ENCODE measurements at places on chromosomes 7 and 10.
A peak's percentile ranks its signal among the peaks of the same experiment; 100 is the strongest.

- DNase-seq = no peak
These were observed 63.9 kb upstream of the ECHDC3 start for GRCh38 chr10:11678074-11678793.

GRCh38 chr10:80064120-80064886, 14.2 kb upstream of the TMEM254 start:
- DNase-seq = no peak

GRCh38 chr10:126243306-126243705, 145.0 kb downstream of the ADAM12 start:
- DNase-seq = no peak

DNA sequence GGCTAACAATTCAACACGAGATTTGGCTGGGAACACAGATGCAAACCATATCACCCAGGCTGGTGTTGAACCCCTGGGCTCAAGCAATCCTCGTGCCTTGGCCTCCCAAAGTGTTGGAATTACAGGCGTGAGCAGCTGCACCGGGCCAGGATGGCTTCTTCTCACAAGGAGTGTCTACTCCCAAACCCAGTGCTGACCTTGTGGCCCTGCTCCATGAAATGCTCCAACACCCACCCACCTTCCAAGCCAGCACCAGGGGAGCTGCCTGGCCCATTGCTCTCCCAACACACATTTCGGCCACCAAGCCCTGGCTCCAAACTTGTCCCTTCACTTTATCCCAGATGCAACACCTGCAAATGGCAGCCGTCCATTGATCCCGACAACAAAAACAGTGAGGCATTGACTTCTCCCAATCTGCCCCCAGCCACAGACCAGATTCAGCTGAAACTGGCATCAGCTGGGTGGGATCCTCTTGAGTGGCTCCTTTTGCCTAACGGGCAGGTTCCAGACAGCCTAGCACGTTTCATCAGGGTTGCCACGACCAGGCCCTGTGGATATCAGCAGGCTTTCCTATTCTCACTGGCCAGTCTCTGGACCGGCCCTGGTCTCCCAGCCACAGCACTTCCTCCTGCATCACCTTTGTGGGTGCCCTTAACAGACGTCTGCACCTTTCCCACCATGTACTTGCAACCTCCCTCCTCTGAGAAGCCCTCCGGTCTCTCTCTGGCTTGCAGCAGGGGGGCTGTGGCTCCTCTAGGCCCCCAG, 105.7 kb upstream of the CARD11 start:
- no peak for DNase-seq

DNA sequence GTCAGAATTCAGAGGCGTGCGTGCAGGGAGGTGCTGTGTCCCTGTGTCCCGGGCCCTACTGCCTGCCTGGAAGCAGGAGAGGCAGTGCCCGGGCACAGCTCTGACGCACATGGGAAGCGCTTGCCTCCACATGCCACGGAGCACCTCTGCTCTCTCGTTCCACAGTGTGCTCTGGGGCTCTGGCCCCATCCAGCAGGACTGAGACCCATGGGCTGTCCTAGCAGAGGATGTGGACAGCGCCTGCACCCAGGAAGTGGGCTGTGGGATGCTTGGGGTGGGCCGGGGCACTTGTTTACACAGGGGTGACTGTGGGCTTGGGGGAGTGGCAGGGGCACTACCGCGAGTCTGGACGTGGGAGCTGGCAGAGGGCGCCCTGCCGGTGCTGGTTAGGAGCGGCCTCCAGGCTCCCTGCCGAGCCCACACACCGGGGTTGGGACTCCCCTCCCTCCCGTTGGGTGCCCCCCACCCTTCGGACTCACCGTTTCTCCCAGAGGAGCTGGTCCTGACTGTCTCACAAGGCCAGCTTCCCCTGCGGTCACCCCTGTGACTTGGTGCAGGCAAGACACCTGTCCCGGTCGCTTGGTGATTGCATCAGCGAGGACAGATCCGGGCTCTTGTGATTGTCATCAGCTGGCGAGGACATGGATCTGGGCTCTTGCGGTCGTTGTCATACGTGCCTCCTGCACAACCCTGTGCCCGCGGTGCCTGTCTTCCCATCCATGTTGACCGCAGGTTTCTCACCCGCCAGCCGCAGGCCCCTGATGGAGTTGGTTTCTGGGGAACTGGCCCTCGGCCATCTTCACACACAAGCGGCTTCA, 83.1 kb downstream of the NKX6-2 start:
- DNase-seq = no peak

- DNase-seq = no peak
These were observed 93.8 kb upstream of the SVIL start for GRCh38 chr10:29728541-29729049.

- DNase-seq = no peak
These were observed 1004.0 kb downstream of the ANKRD7 start for GRCh38 chr7:119228482-119228881.

GRCh38 chr10:24792638-24793037, 69.0 kb upstream of the ARHGAP21 start:
- no peak for DNase-seq

DNA sequence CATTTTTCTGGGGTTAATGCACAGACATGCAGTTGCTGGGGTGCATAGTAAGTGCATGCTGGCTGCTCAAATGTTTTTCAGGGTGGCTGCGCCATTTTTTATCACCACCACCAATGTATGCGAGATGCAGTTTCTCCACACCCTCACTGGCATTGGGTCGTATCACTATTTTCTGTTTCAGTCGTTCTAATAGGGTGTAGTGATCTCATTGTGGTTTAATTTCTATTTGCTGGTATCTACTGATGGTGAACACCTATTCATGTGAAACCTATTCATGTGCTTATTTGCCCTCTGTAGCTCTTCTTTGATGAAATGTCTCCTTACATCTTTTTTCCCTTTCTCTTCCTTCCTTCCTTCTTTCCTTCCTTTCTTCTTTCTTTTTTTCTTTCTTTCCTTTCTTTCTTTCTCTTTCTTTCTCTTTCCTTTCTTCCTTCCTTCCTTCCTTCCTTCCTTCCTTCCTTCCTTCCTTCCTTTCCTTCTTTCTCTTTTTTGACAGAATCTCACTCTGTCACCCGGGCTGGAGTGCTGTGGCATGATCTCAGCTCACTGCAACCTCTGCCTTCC, 84.3 kb downstream of the ELFN1 start:
- DNase-seq = no peak

- DNase-seq = no peak
These were observed 34.7 kb downstream of the A1CF start for GRCh38 chr10:50850578-50851230.

- no peak for DNase-seq
These were observed 78.4 kb downstream of the IPMK start for GRCh38 chr10:58189269-58189668.

DNA sequence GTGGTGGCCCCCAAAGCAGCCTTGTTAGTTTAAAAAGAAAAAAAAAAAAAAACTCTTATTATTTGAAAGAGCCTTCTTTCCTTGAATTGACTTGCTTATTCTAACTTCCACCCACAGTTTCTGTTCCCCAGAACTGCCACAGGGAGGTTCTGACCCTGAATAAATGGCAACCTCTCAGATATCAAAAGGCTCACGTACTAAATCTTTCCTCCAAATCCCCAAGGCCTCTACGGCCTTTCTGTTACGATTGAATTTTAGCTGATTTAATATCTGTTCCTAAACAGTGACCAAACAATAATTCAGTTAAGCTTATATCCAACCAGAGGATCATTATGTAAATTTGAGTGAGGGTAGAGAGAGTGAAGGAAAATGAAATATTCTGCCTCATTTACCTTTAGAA, 482.8 kb downstream of the GFRA1 start:
- no peak for DNase-seq

DNA sequence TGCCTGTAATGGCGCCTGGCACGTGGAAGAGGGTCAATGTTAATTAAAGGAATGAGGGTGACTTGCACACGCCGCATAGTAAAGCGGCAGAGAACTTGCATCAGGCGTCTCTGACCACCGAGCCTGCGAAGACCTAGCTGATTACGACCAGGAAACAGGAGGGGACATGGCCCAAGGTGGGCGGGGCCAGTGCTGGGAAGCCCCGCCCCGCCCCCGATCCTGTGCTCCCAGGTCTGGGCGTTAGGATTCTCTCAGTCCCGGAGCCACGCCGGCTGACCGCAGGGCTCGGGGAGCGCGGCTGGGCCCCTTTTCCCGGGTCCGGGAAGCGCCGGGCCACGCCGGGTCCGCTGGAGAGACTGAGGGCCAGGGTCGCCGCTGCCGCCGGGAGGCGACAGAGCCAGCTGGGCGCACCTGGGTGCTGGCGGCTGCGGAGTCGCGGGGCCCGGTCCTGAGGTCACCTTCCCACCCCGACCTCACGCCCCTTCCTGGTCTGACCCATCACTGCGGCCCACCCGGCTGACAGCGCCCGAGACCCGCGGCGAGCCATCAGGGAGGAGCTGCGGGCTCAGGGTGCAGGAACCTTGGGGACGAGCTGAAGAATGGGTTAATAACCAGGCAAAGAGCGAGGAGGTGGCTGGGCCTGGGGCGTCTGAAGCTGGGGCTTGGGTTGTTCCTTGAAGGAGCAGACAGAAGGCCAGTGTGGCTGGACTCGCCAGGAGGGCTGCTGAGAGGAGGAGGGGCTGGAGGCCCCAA, 23.0 kb upstream of the GRID1 start:
- no peak for DNase-seq

- DNase-seq = no peak
These were observed 35.1 kb downstream of the ZNF438 start for GRCh38 chr10:30996481-30997005.

- no peak for DNase-seq
These were observed 32.2 kb downstream of the HACD1 start for GRCh38 chr10:17585016-17585415.

- DNase-seq = no peak
These were observed 1277.1 kb downstream of the GATA3 start for GRCh38 chr10:9331583-9332008.

GRCh38 chr10:132788180-132788830, 2.4 kb upstream of the NKX6-2 start:
- DNase-seq = no peak

DNA sequence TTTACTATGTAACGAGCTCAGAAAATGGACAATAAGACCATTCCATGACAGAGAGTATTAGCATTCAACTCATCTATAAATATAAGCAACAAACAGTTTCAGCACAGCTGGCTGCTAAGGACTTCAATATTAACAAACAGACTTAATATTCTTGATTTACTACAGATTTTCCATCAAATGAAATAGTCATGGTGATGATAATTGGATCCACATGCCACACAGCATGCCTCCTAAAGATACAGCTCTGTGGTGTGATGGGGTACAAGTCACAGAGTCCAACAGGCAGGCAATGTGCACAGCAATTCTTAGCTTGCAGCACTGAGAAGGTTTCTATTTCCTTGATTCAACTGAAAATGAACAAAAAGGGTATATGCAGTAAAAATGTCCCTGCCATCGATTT, 54.0 kb downstream of the DOCK4 start:
- no peak for DNase-seq

DNA sequence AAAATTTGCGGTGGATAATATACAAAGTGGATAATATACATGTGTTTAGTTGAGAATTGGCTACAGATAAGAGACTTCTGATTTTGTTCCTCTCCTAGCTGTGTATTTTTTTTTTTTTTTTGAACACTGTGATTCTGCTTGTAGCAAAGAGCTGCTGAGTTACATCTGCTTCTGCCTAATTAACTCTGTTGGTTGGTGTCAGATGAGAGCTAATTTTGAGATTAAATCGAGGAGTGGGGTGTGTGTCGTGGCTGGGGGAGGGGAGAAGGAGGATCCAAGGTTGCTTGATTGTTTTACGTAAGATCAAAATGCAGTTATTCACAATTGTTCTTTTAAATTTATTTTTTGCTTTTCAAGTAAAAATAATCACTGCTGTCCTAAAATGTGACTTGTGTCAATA, 11.3 kb downstream of the KAT6B start:
- no peak for DNase-seq

- no peak for DNase-seq
These were observed 84.5 kb downstream of the CARD11 start for GRCh38 chr7:2959103-2959680.

- DNase-seq = no peak
These were observed 40.5 kb upstream of the CAMK1D start for GRCh38 chr10:12308736-12309375.

- peak; percentile 57 for DNase-seq
These were observed 386 bp downstream of the ABHD11 start for GRCh38 chr7:73738220-73738611.

DNA sequence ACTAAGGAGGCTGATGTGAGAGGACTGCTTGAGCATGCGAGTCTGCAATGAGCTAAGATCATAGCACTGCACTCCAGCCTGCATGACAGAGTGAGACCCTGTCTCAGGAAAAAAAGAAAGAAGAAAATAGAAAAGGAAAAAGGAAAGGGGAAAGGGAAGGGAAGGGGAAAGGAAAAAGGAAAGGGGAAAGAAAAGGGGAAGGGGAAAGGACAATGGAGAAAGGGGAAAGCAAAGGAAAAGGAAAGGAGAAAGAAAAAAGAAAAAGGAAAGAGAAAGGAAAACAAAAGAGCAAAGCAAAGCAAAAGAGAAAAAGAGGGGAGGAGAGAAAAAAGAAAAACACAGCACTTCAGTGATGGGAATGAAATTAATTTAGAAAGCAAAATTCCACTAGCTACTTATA, 179.3 kb downstream of the SRPK2 start:
- DNase-seq = no peak

DNA sequence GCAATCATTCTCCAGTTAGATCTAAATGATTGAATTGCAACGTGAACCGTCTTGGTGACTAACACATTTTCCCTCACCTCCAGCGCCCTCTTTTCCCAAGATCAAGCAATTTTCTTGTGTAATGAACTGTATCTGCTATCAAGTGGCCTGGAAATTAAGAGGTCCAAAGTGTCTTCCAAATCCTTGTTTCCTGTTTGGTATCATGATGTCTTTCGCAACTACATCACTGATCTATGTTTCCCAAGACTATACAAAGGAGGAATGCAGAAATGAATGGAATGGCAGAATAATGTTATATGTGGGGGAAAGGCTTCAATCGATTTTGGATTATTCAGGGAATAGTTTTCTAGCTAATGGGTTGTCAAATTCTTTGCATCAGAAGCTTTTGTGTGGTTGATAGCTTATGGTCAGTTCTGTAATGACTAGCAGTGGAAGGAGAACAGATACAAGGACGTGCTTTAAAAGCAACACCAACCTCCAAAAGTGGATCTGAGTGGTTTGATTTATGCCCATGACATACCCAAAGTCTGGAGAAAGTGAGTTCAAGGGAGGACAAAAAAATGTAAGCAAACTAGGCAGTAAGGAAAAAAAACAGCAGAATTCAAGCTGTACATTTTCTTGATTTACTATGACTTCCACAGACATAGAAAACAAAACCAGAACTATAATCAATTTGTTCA, 14.6 kb upstream of the ZEB1 start:
- no peak for DNase-seq

DNA sequence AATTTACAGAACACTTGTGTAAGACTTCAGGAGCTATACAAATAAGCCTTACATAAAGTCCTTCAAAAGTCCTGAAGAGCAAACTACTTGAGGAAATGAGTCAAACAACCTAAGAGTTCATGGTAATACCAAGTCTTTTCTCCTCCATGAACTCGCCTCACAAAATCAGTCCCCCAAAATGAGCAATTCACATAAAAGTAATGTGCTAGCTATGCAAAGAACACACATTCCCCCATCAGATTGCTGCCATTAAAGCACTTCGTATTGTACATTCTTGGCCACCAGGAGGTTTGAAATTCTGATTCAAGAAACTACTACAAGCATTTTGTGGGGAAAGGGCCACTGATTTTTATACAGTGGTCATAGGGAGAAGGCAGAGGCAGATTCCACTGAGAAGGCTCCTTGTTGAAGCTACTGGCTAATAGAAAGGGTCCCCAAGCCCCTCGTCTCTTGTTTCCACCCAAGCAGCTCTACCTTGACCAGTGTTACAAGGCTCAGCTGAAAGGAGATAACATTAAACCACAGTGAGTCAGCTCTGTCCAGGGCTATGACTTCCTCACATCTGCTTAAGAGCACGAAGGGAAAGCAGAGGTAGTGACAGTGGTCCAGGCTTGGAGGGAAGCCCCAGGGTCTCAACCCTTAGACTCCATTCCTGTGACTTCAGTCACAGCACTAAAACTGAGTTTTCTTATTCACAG, 115.2 kb upstream of the CDK1 start:
- no peak for DNase-seq

Measured in stimulated activated CD4-positive, alpha-beta T cell treated with anti-CD3 and anti-CD28 coated beads, Interleukin-1b, Interleukin-23, amount 100 ng/mL, for 1 hour (primary cell).